ENCODE measurements at places on chromosomes 3 and 15.

DNA sequence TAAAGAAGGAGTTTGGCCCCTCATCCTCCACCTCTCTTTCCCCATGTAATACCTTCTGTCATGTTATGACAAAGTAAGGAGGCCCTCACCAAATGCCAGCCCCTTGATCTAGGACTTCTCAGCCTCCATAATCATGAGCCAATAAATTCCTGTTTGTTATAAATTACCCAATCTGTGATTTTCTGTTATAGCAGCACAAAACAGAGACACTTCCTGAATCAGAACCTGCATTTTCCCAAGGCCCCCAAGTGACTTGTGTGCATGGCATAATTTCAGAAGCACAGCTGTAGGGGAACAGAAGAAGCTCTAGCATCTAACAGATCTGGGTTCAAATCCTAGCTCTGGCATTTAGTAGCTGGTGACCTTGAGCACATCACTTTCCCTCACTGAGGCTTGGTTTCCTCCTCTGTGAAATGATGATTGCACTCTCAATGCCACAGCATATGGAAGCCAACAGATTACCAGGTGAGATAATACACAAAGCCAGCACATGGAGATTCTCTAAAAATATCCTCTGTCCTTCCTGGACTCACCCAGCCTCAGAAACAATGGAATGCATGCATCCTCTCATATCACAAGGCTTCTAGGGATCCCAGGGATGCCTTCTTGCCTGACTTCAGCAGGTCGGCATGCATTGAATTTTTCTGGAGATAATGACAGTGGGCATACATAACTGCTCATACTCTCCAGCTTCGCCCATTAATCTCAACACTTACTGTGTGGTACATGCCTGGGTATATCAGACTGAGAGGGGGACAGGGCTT, 26.3 kb downstream of the TLNRD1 start:
- DNase-seq, result no peak

DNA sequence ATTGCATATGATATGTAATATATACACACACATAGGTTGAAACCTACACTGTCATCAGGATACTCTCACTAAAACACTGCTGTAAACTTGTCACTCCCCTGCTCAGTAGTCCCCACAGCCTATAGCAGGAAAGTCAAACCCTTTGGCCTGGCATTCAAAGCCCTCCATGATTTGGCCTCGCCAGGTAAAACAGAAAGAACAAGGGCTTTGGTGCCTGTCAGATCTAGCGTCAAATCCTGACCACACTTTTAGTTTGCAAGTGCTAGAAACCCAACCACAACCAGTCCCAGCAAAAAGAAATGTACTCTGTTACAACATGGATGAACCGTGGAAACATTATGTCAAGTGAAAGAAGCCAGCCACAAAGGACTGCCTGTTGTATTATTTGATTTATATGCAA, 11.4 kb downstream of the CRABP1 start:
- DNase-seq, result peak; percentile 20

- DNase-seq, result no peak
Measured at GRCh38 chr15:90211440-90212143, 10.5 kb downstream of the SEMA4B start.

DNA sequence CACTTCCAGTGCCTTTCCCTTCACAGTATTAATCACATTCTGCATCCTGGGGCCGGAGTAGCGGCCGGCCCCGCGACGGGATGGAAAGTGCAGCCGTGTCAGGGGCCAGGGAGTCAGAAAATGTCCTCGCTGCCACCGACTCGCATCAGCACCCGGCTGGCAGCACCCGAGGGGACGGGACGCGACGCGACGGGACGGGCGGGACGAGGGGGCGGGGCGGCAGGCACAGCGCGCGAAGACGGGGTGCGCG, 353 bp downstream of the ATG3 start:
- DNase-seq, result no peak

GRCh38 chr15:92807971-92808571, 92.1 kb upstream of the CHD2 start:
- peak; percentile 32 for DNase-seq

GRCh38 chr3:63228677-63229076, 49.4 kb upstream of the SYNPR start:
- DNase-seq, result peak; percentile 7

DNA sequence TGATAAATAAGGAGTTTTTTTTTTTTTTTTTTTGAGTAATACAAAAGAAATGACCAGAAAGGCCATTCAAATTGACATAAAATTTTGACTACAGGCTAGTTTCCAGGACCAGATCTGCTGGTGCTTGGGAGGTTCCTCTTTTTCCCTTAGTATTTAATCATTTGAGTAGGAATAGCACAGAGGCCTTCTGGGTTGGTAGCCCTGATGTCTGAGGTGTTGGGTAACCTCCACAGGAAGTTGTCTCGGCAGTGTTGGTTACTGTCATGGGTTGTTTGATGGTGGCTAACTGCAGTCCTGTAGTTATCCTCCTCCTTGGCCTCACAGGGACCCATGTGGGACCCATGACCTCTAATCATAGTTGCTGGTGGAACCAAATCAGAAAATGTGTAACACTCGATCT, 91.1 kb downstream of the USP13 start:
- DNase-seq, result peak; percentile 4

- DNase-seq, result no peak
Measured at GRCh38 chr15:34652726-34653033, 69.2 kb upstream of the GOLGA8B start.

- no peak for DNase-seq
Measured at GRCh38 chr3:96012939-96013338, 801.5 kb upstream of the EPHA6 start.

GRCh38 chr3:106425026-106425425, 556.2 kb upstream of the CBLB start:
- peak; percentile 27 for DNase-seq

DNA sequence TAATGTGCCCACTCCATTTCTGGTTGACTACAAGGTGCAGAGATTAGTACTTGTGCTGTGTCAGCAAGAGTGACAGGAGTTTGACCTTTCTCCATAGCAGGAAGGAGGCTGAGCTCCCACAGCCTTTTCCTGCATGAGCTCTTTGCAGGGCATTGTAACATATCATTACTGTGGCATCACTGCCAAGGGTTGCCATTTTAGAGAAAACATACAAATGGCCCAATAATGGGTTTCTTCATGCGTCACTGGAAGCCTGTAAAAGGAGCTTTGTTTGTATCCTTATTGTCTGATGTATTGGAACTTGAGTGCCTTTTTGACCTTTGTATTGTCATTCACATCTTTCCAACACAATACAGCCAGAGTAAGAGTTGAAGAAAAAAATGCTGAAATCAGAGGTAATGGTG, 323.0 kb upstream of the CDIN1 start:
- no peak for DNase-seq

GRCh38 chr3:51501833-51502561, 2.2 kb upstream of the DCAF1 start:
- peak; percentile 84 for DNase-seq

DNA sequence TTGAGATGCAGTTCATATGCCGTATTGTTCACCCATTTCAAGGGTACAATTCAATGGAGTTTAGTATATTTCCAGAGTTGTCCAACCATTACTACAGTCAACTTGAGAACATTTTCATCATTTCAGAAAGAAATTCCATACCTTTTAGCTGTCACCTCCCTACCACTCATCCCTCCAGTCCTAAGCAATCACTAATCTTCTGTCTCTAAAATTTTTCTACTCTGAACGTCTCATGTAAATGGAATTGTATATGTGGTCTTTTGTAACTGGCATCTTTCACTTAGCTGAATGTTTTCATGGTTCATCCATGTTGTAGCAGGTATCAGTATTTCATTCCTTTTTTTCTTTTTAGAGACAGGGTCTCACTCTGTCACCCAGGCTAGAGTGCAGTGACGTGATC, 51.1 kb downstream of the CMTM7 start:
- DNase-seq, result no peak

DNA sequence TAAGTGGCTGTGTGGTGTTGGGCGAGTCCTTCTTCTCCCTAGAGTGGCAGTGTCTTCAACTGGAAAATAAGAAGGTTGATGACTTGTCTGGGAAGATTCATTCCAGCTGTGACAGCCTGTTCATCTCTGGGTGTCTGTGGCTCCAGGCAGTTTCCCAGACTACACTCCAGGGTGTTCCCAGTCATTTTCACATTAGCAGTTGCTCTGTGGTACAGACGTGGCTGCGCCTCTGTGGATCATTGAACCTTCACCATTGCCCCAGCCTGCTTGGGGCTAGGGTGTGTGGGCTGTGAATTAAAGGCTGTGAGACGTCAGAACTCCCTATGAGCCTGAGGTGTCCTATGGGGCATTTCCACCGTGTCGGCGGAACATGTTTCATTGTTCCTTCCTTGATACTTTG, 239.6 kb upstream of the NR2E3 start:
- DNase-seq, result no peak

- no peak for DNase-seq
Measured at GRCh38 chr3:53545996-53546359, 51.6 kb downstream of the CACNA1D start.

DNA sequence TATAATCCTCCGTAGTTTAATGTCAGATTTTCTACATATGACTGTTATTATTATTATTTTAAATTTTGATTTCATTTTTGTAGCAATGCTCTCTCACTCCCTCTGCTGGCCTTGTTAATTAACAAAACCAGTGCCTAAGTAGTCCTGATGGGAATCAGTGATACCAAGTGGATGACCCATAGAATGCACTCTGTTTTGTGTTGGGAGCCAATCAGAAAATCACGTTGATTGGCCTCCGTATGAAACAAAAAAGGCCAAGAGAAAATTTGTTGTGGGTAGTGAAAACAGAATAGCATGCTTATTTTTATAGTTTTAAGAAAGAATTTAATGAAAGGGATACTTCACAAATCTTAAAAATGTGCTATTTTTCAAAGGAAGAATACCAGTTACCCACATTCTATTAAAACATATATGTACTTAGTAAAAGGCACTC, 34.4 kb upstream of the MEIS2 start:
- peak; percentile 7 for DNase-seq

GRCh38 chr3:100226712-100227429, 33.9 kb upstream of the TBC1D23 start:
- DNase-seq, result no peak

- peak; percentile 14 for DNase-seq
Measured at GRCh38 chr3:113377158-113377557, 64.1 kb downstream of the CFAP44 start.

DNA sequence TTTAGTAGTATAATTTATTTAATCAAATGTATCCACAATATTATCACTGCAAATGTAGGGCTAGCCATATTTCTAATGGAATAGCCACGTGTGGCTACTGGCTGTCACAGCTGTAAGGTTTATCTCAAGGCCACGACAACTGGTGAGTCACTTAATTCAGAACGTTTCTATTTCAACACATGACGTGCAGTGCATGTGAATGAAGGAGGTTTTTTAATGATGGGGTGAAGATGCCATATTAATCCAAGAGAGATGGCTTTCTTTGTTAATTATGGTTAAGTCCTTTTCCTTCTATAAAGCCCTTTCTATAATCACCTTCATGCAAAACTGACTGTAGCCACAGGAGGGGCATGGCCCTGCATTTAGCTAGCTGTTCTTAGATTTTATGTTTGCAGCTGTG, 212.0 kb downstream of the FEZF2 start:
- DNase-seq, result no peak

DNA sequence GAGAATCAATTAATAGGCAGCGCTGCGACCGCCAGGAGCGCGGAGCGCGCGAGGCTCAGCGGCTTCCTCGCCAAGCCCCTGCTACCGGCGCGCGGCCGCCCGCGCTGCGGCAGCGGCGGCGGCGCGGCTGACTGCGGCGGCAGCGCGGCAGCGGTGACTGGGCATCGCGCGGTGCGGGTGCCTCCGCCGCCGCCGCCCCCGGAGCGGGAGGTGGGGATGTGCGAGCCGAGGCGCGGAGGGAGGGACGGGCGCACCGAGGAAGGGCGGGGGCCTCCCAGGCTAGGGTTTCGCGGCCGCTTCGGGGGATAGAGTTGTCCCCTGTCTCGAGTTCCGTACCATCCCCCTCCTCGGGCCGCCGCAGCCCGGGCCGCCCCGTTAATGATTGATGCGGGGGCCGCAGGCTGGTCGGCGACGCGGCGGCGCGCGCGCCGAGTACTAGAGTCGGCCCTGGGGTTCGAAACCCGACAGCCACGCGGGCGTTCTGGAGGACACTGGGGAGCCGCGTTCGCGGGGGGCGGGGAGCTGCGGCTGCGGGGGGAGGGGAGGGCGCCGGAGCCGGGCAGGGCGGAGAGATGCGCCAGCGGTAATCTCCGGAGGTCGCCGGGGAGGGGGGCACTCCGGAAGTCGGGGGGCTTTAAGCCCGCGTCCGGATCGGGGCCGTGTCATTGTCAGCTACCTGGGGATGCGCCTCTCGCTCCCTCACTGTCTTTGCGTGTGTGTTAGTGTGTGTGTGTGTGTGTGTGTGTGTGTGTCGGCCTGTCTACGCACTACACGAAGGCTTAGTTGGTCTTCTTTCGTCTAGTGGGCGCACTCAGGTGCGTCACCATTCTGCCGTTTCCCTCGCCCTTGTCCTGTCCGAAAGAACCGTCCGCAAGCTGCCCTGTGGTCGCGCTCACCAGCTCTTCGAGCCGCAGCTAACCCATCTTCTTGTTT, at the start of gene PAQR9:
TSS of gene PAQR9 (minus strand) at position 159 of the 933 bp plus-strand sequence. CDS start 338 bp downstream, outside the sequence.
- DNase-seq, result no peak

DNA sequence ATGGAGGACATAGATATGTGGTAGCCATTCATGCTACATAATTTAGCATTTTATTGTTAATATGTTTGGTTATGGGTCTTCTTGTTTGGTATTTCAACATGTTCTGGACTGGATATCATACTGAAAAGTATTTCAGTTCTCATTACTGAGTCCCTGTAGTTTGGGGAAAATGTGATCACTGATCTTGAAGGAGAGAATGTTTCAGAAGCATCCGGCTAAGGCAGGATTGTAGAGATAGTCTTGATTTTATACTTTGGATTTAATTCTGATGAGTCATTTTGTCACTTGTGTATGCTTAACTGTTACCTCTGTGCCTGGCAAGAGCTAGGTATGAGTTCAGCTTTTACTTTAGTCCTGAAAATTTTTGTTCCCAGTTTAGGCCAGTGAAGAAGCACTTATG, 7.1 kb downstream of the CHD2 start:
- DNase-seq, result peak; percentile 65

DNA sequence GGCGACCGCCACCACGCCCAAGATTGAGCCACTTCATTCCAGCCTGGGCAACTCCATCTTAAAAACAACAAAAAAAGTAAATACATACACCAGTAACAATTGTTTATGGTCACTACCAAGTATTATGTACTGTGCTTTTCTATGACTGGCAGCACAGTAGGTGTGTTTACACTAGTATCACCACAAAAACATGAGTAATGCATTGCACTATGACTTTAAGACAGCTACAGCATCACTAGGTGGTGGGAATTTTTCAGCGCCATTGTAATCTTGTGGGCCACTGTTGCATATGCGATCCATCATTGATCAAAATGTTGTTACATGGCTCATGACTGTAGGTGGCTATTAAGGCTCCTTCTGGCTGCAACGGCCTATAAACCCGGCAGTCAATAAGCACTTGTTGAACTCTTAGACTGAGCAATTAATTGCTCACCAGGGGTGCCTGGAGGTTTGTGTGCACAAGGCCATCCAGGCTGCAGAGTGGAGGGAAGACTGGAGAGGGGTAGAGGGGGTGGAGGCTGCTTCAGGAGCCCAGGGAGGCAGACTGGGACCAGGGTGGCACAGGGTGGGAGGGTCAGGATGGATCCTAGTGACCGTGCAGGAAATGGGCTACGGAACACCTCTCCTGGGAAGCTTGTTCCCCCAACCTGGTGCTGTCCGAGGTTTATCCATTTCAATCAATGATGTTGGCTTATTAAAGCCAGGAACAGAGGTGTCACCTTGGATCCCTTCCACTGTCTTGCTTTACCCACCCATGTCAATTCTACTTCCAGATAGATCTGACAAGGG, 17.9 kb upstream of the COPG1 start:
- DNase-seq, result peak; percentile 29

All from activated CD4-positive, alpha-beta T cell treated with anti-CD3 and anti-CD28 coated beads, Interleukin-2, amount 50 U/mL, for 16 hours (primary cell).